ENCODE measurements at places on chromosomes 4 and X. TPM values are rescaled to one million over a fixed set of nuclear protein-coding genes. Genes with fewer than 3 reads are reported as not detected.

GRCh38 chr4:105120626-105121025 lies 26.1 kb upstream of the TET2 start:
- DNase-seq = no peak

DNA sequence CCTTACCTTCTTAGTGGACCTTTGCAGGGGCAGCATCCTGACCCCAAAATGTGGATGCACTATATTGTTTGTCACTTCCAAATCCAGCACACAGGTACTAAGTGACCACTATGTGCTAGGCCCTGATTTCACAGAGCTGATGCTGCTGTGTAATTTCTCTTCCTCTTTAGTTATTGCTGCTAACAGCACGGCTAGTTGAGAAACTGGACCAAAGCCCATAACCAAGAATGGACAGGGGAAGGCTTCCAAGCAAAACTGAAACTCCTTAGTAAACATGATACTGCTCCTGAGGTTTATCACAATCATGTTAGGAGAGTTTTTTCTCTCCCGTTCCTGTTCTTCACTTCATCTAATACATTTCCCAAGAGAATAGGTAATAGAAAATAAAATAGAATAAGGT lies 172.9 kb upstream of the TTC29 start:
- DNase-seq = no peak

GRCh38 chrX:136467303-136467702 lies 20.4 kb upstream of the BRS3 start:
- no peak for DNase-seq

RHOXF1 gene
- not detected for total RNA-seq

CACNA1F gene
- total RNA-seq = not detected

All from OCI-LY7 (cell line).